Thymus (tissue), 14 donors: ENCODE measurements at places on chromosomes 11 and 22. TPM values are rescaled to one million over a fixed set of nuclear protein-coding genes. Genes with fewer than 3 reads are reported as not detected.
A peak's percentile ranks its signal among the peaks of the same experiment; 100 is the strongest.

Gene MS4A14
- polyA plus RNA-seq, result 1.1 TPM

Gene SEC14L6
- polyA plus RNA-seq, result 0.39 TPM

DNA sequence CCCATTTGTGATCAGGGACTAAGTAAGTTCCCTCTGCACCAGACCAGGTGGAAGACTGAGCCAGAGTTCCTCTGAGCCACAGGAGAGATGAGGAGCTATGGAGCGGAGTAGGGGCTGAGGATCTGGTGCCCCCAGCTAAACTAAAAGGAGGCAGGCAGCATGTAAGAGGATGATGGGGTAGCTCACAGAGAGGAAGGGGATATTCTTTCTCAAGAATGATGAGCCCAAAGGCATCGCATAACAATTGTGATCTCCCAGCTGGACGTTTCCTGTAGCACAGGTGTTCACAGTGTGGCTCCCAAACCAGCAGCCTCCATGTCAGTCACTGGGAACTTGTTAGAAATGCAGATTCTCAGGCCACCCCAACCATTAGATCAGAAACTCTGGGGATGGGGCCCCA is 24.4 kb downstream of the ADAMTS8 start:
- no peaks in the 10 kb centered on the region for H3K27me3 ChIP-seq
- no peak for DNase-seq
- H3K36me3 ChIP-seq, result no peaks in the 10 kb centered on the region
- no peak overlapping the region for H3K27ac ChIP-seq
- no peaks in the 10 kb centered on the region for H3K4me1 ChIP-seq

- H3K27ac ChIP-seq, result peak overlapping the region; percentile 79
- DNase-seq, result no peak
- H3K36me3 ChIP-seq, result no peaks in the 10 kb centered on the region
- H3K27me3 ChIP-seq, result peaks cover 4% of the 10 kb centered on the region
- peaks cover 74% of the 10 kb centered on the region for H3K4me1 ChIP-seq
- peak overlapping the region; percentile 64 for H3K4me3 ChIP-seq
Measured at GRCh38 chr11:64245797-64246620, 734 bp downstream of the PPP1R14B start.

DNA sequence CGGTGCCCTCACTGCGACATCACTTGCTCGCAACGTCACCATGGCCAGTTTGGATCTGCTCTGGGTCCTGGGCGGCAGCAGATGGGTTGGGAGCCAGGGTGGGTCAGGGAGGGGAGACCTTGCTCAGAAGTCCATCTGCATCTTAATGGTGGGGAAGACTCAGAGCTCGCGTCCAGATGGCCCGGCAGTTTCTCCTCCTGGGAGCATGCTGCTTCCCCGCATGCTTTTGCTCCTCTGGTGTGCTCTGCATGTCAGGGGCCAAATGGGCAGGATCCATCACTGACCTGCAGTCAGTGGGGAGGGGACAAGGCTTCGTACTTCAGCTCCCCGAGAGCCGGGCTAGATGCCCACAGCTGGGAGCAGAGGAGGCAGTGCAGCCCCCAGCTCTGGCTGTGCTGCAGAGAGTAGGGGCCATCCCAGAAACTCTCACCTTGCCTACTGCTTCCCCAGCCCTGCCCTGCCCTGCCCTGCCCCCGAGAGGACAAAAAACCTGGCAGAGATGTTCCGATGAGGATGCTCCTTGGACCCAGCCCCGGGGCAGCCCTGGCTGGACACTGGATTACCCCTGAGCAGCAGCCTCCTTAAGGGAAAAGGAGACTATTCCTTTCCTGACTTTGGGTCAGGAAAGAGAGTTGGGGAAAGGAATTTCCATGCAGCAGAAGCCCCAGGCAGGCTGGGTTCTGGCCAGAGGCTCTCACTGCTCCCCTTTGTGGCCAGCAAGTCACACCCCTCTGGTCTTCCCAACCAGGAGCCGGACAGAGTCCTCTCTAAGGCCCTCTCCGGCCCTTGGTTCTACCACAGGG is 149.9 kb downstream of the PKNOX2 start:
- H3K4me1 ChIP-seq, result no peaks in the 10 kb centered on the region
- no peak for DNase-seq
- no peaks in the 10 kb centered on the region for H3K36me3 ChIP-seq
- H3K4me3 ChIP-seq, result no peak overlapping the region
- H3K27me3 ChIP-seq, result no peaks in the 10 kb centered on the region
- H3K27ac ChIP-seq, result no peak overlapping the region

DNA sequence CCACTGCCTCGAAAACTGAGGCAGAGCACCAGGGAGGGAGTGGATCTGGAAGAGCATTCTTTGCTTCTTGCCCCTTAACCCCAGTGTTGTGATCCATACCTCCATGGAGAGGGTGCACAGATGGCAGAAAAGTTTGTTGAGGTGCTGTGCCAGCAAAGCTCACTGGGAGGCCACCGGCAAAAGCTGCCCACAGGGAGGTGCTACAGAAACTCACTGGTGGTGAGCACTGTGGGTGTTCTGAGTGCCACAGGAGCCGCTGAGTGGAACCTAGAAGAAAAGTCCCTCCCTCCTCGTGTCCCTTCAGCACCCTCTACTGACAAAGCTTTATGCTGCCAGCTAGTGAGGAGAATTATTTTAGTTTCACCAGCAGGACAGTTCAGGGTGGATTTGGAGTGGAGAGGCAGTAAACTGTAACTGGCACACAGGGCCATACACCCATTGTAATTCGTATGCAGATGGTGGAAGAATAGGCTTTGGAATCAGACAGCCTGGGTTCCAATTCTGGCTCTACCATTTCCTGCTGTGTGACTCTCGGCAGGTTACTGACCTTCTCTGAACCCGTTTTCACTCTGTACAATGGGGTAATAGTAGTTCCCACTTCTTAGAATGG is 84.6 kb downstream of the SWAP70 start:
- DNase-seq, result peak; percentile 61
- H3K27me3 ChIP-seq, result no peaks in the 10 kb centered on the region
- no peak overlapping the region for H3K4me3 ChIP-seq
- no peak overlapping the region for H3K27ac ChIP-seq

DNA sequence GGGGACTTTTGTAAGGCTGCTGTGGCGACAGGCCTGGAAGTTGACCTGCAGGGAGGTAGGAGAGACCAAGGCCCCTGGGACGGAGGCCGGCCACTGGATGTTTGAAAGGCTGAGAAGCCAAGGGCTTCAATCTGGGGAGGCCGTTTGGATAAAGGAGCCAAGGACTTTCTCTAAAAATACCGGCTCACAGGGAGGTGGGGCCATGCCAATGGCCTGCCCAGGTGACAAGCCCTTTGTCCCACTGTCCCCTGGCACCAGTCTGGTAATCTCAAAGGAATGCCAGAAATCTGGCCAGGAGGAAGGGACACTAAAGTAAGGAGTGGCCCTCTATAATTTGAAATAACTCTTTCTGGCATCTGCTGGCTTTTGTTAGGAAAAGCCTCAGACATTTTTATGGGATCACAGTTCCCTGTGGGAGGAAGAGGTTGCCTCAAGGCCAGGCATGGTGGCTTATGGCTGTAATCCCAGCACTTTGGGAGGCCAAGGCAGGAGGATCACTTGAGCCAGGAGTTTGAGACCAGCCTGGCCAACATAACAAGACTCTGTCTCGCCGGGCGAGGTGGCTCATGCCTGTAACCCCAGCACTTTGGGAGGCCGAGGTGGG is 1.9 kb upstream of the CHKA start:
- peaks cover 28% of the 10 kb centered on the region for H3K4me1 ChIP-seq
- DNase-seq, result no peak
- peaks cover 9% of the 10 kb centered on the region for H3K27me3 ChIP-seq
- no peak overlapping the region for H3K4me3 ChIP-seq
- H3K27ac ChIP-seq, result no peak overlapping the region

DNA sequence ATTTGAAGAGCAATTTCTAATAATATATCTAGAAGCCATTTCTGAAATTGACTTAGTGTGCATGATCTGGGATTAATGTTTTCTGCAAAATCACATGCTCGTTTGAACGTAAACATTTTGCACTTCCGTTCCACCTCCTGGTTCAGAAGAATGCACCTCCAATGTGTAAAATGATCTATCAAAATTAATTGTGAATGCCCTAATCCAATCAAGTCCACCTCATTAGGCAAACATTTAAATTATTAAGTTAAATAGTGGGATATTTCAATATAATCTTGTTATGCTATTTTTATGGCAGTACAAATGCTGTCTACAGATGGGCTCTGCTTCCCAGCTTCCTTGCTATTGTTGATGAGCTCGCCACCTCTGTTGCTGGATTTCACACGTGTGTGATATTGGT is 542.5 kb downstream of the INSC start:
- no peak overlapping the region for H3K4me3 ChIP-seq
- no peaks in the 10 kb centered on the region for H3K36me3 ChIP-seq
- no peaks in the 10 kb centered on the region for H3K4me1 ChIP-seq
- no peak for DNase-seq
- no peak overlapping the region for H3K27ac ChIP-seq

GRCh38 chr22:47748957-47749356 is 986.5 kb downstream of the TBC1D22A start:
- no peak overlapping the region for H3K27ac ChIP-seq
- no peak for DNase-seq
- no peaks in the 10 kb centered on the region for H3K36me3 ChIP-seq

DNA sequence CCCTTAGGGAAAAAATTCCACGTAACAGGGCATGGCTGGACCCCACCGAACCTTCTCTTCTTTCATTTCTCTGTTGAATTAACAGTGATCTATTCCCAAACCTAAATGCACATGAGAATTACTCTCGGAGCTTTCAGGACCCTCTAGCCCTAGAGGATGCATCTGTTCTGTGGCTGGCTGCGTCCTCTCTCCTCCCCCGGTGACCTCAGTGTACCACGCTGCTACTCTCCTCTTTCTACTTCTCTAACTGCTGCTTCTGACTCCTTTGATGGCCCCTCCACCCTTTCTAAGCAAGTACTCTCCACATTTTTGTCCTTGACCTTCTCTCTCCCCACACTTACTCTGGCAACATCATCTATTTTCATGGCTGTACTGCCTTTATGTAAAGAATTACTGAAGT is 12.1 kb upstream of the APOA1 start:
- peaks cover 36% of the 10 kb centered on the region for H3K4me1 ChIP-seq
- no peak overlapping the region for H3K27ac ChIP-seq
- DNase-seq, result no peak
- no peaks in the 10 kb centered on the region for H3K27me3 ChIP-seq
- H3K4me3 ChIP-seq, result no peak overlapping the region
- H3K36me3 ChIP-seq, result peaks cover 45% of the 10 kb centered on the region
